Hematopoietic multipotent progenitor cell treated with erythropoietin and hydrocortisone succinate and interleukin-3 and kit ligand, for 17 days (in vitro differentiated cells): ENCODE measurements at places on chromosomes 13 and 19.

DNA sequence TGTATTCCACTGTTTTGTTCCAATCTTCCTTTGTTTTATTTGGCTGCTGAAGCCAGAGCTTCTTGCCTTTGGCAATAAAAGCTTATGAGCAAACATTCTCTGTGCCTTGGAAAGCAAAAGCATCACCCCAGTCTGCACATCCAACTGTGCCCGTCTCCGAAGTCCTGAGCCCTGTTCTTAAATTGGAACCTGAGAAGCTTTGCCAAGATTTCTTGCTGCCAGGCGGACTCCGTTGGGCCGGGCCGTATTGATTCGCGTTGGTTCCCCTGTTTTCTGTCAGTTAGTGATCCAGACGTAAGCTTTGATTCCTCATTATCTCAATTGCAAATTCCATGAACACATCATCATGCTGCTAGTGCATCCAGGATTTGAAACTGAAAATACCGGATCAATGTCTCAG lies 793.0 kb downstream of the OLFM4 start:
- DNase-seq, result no peak

- no peak for DNase-seq
Observed at GRCh38 chr19:21835429-21835809, 563 bp downstream of the ZNF43 start.

DNA sequence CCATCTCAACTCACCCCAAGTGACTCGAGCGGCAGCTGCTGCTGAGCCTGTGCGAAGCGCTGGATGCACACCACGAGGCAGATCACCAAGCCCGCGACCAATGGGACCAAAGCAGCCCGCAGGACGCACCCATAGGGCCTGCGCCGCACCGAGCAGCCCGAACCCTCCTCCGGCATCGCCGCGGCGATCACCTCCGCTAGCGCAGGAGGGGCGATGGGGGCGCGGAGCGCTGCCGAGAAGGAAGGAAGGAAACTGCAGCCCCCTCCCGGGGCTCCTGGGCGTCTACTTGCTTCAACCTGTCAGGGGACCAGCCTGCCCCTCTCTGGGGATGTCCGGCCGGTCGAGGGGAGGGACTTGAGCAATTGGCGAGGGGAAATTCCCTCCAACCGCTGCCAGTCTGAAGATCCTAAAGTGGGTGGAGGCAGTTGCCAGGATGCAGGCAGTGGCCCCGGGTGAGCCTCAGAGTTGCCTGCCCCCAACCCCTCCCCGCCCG lies at the start of gene CD70:
Gene CD70 (minus strand): TSS at position 324 of the 493 bp plus-strand sequence. CDS start 148 bp downstream, at position 176.
- no peak for DNase-seq

GRCh38 chr13:112119192-112120030 lies 52.5 kb downstream of the SOX1 start:
- no peak for DNase-seq

GRCh38 chr13:79631051-79631659 lies 150.2 kb downstream of the NDFIP2 start:
- no peak for DNase-seq

- DNase-seq, result no peak
Observed at GRCh38 chr13:66830940-66831716, 399.0 kb downstream of the PCDH9 start.

GRCh38 chr19:52336791-52337381 lies 843 bp downstream of the ZNF610 start:
- no peak for DNase-seq

DNA sequence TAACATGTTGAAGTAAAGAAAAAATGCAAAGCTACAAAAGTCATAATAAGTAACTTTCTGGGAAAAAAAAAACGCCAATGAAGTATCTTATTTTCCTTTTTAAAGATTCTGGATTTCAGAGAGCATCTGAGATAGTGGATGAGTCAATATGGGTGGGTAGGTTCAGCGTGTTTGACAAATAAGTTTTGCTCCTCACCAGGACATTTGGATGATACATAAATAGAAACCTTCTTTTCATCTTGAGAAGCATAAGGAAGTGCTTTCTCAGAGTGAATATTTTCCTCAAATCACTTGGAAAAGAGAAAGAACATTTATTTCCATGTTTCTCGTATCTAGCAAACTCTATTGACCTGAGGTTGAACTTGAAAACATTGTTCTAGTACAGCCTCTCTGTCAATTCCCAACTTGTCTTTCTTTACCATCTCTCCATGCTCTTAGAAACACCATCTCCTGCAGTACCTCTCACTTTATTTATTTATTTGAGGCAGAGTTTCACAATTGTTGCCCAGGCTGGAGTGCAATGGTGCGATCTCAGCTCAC lies 463.2 kb downstream of the KLF5 start:
- DNase-seq, result no peak

DNA sequence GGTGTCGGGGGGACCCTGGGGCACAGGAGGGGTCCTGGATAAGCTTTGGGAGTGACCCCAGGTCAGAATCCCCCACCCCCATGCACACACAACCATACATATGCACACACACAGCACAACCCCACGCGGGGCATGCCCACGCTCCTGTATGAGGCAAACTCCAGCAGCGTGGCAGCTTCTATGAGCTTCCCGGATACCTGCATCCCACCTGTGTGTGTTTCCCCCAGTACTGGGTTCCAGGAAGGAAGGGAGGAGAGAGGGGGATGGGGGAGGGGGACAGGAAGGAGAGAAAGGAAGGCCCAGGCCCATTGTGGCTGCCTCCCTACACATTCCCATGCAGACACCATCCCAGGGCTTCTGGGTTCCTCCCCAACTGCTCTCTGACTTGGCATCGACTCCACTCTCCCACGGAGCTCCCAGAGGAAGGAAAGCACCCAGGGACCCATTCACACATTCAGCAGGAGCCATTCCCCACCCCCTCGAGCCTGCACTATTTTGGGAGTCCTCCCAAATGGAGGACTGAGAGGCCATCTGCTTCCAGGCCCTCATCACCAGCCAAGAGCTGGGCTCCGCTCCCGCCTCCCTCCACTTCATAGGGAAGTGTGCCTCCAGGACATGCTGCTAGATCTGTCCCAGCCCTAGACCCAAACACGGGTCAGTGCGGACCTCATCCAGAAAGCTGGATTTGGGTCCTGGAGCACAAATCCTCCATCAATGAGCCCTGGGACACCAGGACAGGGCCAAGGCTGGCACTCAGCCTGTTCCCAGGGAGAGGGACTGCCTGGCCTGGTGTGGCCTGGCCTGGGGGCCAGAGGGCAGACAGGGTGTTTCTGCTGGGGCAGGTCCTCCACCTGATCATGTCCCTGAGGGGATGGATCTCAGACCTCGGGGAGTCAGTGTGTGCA lies 13.2 kb downstream of the PRR36 start:
- DNase-seq, result no peak

GRCh38 chr19:3590991-3591659 lies 5.8 kb downstream of the GIPC3 start:
- no peak for DNase-seq

GRCh38 chr19:48392860-48393558 lies 459 bp upstream of the GRIN2D start:
- no peak for DNase-seq

DNA sequence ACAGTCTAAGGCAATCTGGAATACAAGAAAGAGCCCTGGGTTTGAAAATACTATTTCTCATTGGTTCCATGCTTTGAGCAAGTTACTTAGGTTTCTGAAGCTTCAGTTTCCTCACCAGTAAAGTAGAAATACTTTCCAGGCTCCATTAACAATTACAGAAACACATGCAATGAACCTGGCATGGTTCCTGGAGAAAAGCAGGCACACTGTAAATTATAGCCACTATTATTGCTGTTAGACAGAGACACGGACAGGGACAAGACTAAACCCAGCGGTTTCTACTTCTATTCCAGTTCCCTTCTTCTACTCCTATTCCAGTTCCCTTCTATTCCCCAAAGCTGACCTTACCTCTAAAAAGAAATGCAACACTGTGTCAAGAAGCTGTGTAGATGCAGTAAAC lies 41.2 kb downstream of the MIPEP start:
- no peak for DNase-seq

DNA sequence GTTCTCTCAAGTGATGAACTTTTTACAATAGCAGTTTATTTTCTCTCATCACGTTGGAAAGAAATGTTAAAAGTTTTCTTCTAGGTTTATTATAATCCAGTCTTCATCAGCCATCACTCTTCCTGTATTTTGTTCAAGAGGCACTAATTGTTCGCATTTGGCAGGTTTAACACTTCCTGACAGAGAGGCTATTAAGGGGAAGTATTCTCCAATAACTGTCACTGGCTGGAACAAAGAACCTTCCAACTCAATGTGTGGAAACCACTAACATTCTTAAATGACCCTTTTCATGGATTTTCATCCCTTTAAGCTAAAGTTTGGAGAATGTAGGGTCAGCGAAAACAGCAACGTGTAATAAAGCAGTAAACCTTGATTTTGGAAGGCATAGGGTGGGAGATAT lies 145.1 kb downstream of the PCCA start:
- DNase-seq, result no peak

DNA sequence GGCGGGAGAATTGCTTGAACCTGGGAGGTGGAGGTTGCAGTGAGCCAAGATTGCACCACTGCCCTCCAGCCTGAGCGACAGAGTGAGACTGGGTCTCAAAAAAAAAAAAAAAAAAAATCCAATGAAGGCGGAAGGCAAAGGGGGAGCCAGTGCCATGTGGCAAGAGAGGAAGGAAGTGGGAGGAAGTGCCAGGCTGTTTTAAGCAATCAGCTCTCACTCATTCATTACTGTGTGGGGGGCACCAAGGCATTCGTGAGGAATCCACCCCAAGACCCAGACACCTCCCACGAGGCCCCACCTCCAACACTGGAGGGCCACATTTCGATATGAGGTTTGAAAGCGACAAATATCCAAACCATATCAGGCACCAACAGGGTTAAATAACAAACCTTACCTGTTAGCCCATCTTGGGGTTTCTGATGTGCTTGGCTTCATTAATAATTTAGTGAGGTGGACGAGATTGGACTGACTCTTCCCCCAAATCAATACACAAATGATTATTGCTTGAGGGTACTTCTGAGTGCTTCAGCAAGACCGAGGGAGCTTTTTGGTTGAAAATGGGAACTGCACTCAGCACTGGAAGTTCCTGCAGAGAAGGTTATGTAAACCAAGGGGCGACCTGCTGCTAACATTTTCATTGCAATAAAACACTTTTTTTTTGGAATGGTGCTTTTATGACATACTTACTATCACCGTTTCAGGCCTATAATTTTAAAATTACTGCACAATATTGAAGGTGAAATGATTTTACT lies 7.5 kb upstream of the LRP3 start:
- no peak for DNase-seq
